Caudate nucleus (tissue), 63 donors: ENCODE measurements at places on chromosomes 5 and 9.

DNA sequence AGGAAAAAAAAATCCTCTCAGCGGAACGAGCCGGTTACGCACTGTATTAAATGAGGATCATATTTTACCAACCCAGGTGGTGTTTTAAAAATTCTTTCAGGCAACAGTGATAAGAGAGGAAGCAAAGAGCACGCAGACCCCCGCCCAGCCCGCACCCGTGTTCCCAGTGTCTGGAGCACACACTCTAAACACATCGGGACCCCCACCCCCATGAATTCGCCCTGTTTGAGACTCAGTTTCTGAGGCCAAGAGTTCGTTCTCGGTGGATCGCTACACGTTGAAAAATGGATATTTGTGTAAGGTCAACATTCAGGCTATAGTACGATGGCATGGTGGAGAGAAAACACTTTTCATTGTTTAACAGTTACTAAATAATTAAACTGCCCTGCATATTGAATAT is 196.3 kb downstream of the MEF2C start:
- DNase-seq: no peak

- no peak for DNase-seq
Observed at GRCh38 chr5:113354055-113354454, 80.7 kb downstream of the TSSK1B start.

GRCh38 chr9:7811677-7812076 is 12.1 kb upstream of the DMAC1 start:
- no peak for DNase-seq

DNA sequence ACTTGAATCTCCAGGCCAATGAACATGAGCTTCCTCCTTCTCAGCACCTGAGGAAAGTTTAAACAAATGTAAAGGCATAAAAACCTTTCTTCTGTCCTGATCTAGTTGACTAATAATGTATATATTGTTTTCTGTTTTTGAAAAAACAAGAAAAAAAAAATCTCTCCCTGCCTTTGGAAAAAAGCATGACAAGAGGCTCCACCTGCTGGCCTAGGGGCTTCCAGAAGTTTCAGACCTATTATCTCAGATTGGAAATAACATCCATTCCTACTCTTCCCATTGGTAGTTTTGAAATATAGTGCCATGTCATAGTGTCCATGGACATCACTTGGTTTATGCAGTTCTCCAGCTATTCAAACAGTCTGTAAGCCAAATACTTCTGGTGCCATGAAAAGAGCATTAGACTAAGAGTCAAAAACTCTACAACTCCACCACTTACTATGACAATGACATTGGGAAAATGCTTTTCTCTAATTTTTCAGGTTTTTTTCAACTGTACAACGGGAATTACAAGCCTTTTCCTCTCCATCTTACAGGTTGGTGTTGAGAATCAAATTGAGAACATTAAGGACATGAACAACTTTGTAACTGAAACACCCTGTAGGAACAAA is 409.6 kb upstream of the MPDZ start:
- DNase-seq: no peak

- DNase-seq: no peak
Observed at GRCh38 chr5:170067574-170068170, 38.0 kb upstream of the FOXI1 start.

- no peak for DNase-seq
Observed at GRCh38 chr5:161530700-161531099, 15.8 kb downstream of the GABRB2 start.

DNA sequence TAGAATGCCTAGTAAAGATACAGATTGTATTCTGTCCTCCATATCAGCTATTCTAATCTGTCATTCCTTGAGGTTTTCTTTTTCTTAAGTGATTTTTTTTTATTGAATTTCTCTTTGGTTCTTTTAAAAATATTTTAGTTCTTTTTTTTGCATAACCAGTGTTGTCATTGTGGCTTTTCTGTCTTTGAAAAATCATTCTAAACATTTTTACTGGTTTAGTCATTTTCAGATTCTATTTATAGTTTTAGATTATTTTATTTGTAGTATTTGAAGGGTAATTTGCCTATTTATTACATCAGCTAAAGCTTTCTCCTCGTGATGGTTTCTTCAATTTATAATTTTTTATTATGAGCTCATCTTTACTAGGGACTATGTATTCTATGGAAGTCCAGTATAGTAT is 78.1 kb downstream of the NDUFAF2 start:
- no peak for DNase-seq

- no peak for DNase-seq
Observed at GRCh38 chr5:2817031-2817603, 65.6 kb upstream of the IRX2 start.

GRCh38 chr9:110583237-110583636 is 3.7 kb upstream of the SVEP1 start:
- DNase-seq: no peak
